ENCODE measurements at places on chromosomes 1 and 21. TPM values are rescaled to one million over a fixed set of nuclear protein-coding genes. Genes with fewer than 3 reads are reported as not detected.
A peak's percentile ranks its signal among the peaks of the same experiment; 100 is the strongest.

DNA sequence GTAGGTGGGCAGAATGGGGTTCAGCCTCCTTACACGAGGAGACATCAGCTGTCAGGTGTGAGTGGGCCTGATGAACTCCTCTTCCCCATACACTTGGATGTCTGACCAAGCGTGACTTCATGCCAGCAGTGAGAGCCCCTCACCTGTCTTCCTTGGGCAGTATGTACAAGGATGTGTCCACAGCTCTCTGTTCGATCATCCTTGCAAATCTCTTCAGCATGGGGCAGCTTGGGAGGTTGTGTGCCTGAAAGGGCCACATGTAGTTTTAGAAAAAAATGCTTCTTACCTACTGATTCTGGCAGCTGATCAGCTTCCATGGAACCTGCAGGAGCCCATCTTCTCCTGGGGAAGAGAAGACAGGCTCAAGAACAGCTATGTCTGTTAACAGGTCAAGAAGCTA lies 18.0 kb downstream of the ACP6 start:
- DNase-seq = no peak
- no peaks in the 10 kb centered on the region for H3K36me3 ChIP-seq
- no peak overlapping the region for H3K27ac ChIP-seq
- no peaks in the 10 kb centered on the region for H3K27me3 ChIP-seq
- no peaks in the 10 kb centered on the region for H3K4me1 ChIP-seq

- H3K4me3 ChIP-seq = no peak overlapping the region
- no peak for DNase-seq
- H3K27ac ChIP-seq = no peak overlapping the region
- H3K36me3 ChIP-seq = no peaks in the 10 kb centered on the region
- H3K27me3 ChIP-seq = no peaks in the 10 kb centered on the region
Measured at GRCh38 chr1:219188331-219188803, 14.7 kb downstream of the LYPLAL1 start.

DNA sequence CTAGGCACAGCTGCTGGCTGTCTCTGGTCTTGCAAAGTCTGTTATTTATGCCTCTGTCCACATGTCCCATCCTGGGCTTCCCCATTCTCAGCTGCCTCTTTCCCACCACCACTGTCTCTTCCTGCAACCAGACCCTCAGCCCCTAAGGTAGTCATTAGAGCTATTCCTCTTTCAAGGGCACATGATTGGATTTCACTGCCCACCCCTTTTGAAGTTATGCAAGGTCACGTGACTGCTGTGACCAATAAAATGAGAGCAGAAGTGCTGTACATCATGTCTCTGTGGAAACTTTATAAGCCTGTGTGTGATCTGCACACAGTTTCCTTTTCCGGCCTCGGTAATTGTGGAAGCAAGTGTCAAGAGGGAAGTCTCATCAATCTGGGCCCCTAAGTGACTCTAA lies 136.6 kb upstream of the HMGB4 start:
- H3K4me1 ChIP-seq = no peaks in the 10 kb centered on the region
- no peaks in the 10 kb centered on the region for H3K36me3 ChIP-seq
- no peak for DNase-seq
- H3K27ac ChIP-seq = no peak overlapping the region
- no peak overlapping the region for H3K4me3 ChIP-seq
- no peaks in the 10 kb centered on the region for H3K27me3 ChIP-seq

C1orf87 gene
- total RNA-seq = not detected

FAM229A gene
- total RNA-seq = 14.0 TPM

TMEM51 gene
- 25.3 TPM for total RNA-seq

NLRP3 gene
- 1.0 TPM for total RNA-seq

TSPAN2 gene
- 4.9 TPM for total RNA-seq

GRCh38 chr21:45055861-45056260 lies 18.5 kb upstream of the ADARB1 start:
- no peaks in the 10 kb centered on the region for H3K36me3 ChIP-seq
- H3K4me1 ChIP-seq = no peaks in the 10 kb centered on the region
- no peak overlapping the region for H3K4me3 ChIP-seq
- DNase-seq = no peak

DNA sequence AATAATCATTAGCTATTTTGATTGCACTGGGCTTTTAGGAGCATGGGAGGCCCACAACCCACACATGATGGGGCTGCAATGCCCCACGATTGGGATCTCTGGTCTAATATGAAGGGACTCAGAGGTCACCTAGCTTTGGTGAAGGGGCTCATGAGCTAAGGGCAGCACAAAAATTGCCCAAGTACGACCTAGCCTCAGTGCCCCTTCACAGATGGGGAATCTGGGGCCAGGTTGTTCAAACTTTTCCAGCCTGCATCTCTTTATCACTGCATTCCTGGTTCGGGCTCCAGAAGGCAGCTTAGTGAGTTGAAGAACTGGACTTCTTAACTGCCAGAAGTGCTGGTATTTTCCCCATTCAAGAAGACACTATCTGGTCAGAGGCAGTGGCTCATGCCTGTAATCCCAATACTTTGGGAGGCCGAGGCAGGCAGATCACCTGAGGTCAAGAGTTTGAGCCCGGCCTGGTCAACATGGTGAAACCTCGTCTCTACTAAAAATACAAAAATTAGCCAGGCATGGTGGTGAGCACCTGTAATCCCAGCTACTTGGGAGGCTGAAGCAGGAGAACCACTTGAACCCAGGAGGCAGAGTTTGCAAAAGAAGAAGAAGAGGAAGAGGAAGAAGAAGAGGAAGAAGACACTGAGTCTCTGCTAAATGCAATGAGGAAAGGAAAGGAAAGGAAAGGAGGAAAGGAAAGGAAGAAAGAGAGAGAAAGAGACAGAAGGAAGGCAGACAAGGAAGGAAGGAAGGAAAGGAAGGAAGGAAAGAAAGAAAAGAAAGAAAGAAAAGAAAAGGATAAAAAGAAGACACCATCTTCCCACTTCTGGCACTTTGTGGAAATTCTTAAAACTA lies 258.5 kb upstream of the IRF2BP2 start:
- peaks cover 1% of the 10 kb centered on the region for H3K4me1 ChIP-seq
- no peaks in the 10 kb centered on the region for H3K27me3 ChIP-seq
- H3K27ac ChIP-seq = no peak overlapping the region
- no peaks in the 10 kb centered on the region for H3K36me3 ChIP-seq
- no peak overlapping the region for H3K4me3 ChIP-seq
- no peak for DNase-seq

PLEKHN1 gene
- 0.34 TPM for total RNA-seq

DNA sequence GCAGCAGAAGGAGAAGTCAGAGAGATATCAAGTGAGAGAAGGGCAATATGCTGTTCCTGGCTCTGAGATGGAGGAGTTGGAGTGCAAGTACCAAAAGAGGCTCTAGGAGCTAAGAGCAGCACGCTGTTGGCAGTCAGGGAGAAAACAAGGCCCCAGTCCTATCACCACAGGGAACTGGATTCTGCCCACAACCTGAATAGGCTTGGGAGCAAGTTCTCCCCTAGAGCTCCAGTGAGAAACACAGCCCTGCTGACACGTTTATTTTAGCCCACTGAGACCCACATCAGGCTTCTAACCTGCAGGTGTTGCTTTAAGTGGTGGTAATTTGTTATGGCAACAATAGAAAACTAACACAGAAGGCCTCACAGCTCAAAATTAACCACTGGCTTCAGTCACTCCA lies 31.8 kb upstream of the ZNF644 start:
- no peaks in the 10 kb centered on the region for H3K27me3 ChIP-seq
- H3K4me3 ChIP-seq = no peak overlapping the region
- H3K36me3 ChIP-seq = no peaks in the 10 kb centered on the region
- no peaks in the 10 kb centered on the region for H3K4me1 ChIP-seq
- no peak for DNase-seq
- H3K27ac ChIP-seq = no peak overlapping the region

GRCh38 chr1:204885288-204885711 lies 14.6 kb downstream of the NFASC start:
- H3K36me3 ChIP-seq = no peaks in the 10 kb centered on the region
- H3K4me1 ChIP-seq = peaks cover 33% of the 10 kb centered on the region
- H3K4me3 ChIP-seq = no peak overlapping the region
- no peak overlapping the region for H3K27ac ChIP-seq
- no peaks in the 10 kb centered on the region for H3K27me3 ChIP-seq
- DNase-seq = no peak

GRCh38 chr1:245691897-245692296 lies 537.1 kb downstream of the KIF26B start:
- H3K4me3 ChIP-seq = no peak overlapping the region
- no peaks in the 10 kb centered on the region for H3K36me3 ChIP-seq
- no peak overlapping the region for H3K27ac ChIP-seq
- no peaks in the 10 kb centered on the region for H3K27me3 ChIP-seq
- H3K4me1 ChIP-seq = no peaks in the 10 kb centered on the region

SERPINC1 gene
- total RNA-seq = 1.6 TPM

CRYAA gene
- not detected for total RNA-seq

DNA sequence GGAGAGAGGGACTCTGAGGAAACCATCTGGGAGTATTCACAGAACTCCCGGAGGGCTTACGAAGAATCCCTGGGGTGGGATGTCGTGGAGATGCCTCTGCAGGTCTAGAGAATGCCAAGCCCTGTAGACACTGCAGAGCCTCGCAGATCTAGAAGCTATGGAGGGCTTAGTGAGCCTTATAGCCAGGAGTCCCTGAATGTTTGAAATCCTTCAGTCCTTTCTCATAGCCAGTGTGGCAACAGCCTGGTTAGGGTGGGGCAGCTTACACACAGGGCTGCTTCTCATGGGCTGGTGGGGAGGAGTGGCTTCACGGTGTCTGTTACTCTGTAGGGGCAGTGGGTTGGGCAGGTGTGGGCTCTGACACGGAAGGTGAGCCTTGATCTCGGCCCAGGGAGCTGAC lies 44.2 kb upstream of the KDM4A start:
- H3K4me1 ChIP-seq = no peaks in the 10 kb centered on the region
- H3K36me3 ChIP-seq = no peaks in the 10 kb centered on the region
- H3K27me3 ChIP-seq = no peaks in the 10 kb centered on the region
- no peak for DNase-seq

DNA sequence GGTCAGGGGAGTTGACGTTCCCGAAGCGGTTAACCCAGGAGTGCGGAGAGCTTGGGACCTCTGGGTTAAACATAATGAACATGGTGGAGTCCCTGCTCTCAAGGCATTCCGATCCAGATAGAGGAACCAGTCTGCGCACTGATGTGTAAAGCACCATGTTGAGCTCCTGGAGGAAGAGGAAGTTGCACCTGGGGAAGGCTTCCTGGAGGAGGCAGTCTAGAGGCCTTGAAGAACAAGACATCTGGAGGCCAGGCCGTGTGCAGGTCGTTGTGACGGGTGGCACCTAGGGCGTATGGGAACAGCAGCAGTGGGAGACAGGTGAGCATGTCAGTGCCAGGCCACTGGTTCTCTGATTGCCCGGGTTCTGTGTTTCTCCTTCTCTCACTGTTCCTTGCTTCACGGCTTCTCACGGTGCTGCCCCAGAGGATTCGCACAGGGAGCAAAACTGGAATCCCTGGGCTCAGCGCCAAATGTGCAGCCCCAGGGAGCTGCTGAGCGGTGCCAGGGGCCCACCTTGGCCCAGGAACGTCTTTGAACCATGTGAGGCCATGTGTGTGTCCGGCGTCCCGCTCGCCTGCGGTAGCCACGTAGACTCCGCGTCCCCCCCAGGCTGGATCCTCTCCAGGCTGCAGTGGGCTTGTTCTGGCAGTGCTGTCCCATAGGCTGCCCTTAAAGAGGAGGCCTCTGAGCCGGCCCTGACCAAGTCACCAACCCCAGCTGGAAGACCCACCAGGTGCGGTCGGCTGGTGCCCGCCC lies 122.9 kb upstream of the GALNT2 start:
- no peak overlapping the region for H3K27ac ChIP-seq
- no peaks in the 10 kb centered on the region for H3K36me3 ChIP-seq
- no peaks in the 10 kb centered on the region for H3K4me1 ChIP-seq
- H3K27me3 ChIP-seq = no peaks in the 10 kb centered on the region

SLC45A1 gene
- 7.2 TPM for total RNA-seq

DNA sequence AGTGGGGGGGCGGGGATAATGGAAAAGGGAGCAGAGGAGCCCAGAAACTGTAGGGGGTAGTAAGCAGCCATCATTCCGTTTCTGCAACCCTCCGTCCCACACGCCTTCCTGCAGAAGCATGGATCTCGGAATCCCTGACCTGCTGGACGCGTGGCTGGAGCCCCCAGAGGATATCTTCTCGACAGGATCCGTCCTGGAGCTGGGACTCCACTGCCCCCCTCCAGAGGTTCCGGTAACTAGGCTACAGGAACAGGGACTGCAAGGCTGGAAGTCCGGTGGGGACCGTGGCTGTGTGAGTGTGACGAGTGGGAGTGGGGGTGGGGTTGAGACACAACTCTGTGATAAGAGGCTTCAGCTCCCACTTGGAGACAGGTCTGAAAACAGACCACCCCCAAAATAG lies 706 bp downstream of the CREB3L4 start:
- H3K4me1 ChIP-seq = peaks cover 7% of the 10 kb centered on the region
- no peak for DNase-seq
- H3K27me3 ChIP-seq = no peaks in the 10 kb centered on the region
- H3K27ac ChIP-seq = peak overlapping the region; percentile 90

DNA sequence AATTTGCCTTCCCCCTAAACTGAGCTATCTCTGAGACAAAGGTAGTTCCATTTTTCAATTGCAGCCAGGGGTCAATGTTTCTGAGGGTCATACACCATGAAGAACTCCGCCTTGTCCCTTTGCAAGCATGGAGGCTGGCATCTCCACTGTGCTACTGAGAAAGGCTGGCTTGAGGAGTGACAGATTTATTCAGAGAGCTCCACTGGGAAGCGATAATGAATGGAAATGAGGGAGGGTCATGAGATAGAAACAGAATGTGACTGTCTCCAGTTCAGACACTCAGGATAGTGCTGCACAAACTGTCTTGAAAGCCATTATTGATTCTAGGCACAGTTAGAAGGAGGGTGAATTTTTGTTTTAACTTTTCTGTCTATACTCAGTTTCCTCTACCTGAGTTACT lies 197.5 kb downstream of the ZNF326 start:
- H3K4me3 ChIP-seq = no peak overlapping the region
- no peaks in the 10 kb centered on the region for H3K36me3 ChIP-seq
- no peak for DNase-seq
- H3K27ac ChIP-seq = no peak overlapping the region
- H3K4me1 ChIP-seq = no peaks in the 10 kb centered on the region

DNA sequence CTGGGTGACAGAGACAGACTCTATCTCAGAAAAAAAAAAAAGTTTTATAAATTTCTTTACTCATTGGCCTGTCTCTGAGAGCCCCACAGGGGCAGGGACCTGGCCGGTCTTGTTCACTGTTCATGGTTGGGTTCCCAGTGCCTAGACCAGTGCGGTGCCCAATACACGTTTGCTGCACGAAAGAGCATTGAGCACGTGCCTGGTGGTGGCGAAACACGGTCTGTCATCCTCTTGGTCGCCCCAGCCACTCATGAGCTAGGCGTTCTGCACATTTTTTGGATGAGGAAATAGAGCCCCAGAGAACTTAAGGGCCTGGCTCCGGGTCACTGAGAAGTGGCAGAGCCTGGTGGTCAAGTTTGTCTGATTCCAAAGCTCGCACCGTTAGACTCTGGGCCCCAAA lies 18.7 kb upstream of the EPHA8 start:
- H3K36me3 ChIP-seq = no peaks in the 10 kb centered on the region
- H3K4me1 ChIP-seq = no peaks in the 10 kb centered on the region
- no peak overlapping the region for H3K27ac ChIP-seq
- H3K4me3 ChIP-seq = no peak overlapping the region

GRCh38 chr21:45642122-45642813 lies 1.3 kb upstream of the PCBP3 start:
- no peaks in the 10 kb centered on the region for H3K4me1 ChIP-seq
- H3K27me3 ChIP-seq = no peaks in the 10 kb centered on the region

All from ovary (tissue), 10 donors.